ENCODE measurements at places on chromosomes 3 and 15.

GRCh38 chr3:100465892-100466777 lies 26.3 kb upstream of the TMEM45A start:
- DNase-seq: no peak

DNA sequence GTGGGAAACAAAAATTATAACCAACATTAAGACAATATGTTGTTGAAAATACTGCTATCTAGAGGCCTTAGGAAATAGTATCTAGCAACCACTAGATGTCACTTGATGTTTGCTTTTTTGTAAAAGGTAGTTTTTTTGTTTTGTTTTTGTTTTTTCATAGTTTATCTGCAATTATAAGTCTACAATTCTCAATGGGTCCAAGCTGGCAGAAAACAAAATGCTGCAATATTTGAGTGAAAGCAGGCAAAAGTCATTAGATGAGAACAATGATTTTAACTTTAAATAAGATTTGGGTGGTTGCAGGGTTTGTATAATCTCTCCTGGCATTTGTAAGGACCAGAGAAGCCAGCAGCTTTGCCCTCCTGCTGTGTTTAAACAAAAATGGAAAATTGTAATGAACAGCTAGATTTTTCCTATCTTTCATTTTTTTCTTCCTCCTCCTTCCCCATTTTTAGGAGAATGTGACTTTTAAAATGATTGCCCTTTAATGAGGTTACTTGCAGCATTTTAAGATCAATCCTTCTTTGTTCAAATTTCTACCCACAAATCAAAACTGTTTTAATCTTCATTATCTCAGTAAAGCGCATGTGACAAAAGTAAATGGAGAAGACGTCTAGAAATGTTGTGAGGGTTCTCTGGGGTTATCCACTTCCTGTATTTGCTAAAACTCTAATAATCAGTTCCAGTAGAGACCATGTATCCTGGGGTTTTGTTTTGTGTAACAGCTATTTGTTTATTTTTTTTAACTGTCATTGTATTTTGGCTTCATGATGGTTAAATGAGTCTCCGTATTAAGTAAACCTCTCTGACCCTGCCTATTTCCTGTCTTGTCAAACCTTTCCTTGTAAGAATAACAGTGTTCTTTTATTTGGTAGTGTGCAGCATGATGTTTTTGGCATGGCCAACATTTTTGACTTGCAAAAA lies 27.3 kb downstream of the DUT start:
- DNase-seq: peak; percentile 55

DNA sequence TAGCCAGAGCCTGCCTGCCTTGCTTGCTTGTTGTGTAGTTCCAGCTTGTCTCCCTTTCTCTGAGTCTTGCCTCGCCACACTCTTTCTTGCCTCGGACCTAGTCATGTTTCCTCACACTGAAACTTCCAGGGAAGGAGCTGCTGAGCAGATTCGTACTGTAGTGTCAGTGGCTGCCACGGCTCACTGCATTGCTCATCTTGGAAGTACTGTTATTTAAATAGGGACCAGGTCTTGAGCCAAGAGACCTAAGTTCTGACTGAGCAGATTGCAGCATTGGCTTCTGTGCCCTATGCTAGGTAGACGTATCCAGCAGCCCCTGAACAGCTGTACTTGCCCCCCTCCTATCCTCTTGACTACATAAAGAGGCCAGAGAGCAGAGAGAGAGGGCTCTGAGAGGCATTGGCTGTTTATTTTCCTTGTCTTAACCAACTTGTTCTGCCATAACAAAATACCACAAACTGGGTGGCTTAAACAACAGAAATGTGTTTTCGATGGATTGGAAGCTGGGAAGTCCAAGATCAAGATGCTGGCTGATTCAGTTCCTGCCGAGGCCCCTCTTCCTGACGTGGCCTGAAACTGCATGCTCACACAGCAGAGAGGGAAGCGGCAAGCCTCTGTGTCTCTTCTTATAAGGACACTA lies 5.8 kb upstream of the RARRES1 start:
- DNase-seq: no peak

DNA sequence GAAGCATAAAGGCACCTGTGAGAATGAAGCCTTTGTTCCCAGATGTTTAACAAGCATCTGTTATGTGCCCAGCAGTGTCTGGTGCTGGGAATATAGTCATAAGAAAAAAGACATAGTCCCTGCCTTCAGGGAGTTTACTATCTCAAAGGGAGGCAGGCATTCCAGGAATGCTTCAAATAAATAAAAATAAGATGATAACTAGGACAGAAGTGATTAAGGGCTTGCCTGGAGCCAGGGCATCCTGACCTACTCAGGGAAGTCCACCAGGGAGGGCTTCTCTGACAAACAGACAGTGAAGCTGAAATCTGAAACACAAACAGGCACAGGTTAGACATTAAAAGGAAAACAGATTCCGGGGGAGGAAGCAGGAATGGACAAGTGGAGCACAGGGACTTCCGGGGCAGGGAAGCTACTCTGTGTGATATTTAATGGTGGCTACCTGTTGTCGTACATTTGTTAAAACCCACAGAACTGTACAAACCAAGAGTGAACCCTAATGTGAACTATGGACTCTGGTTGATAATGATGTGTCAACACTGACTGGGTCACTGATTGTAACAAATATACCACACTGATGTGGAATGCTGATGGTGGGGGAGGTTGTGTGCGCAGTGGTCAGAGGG lies 53.3 kb downstream of the ITGB5 start:
- DNase-seq: peak; percentile 74

DNA sequence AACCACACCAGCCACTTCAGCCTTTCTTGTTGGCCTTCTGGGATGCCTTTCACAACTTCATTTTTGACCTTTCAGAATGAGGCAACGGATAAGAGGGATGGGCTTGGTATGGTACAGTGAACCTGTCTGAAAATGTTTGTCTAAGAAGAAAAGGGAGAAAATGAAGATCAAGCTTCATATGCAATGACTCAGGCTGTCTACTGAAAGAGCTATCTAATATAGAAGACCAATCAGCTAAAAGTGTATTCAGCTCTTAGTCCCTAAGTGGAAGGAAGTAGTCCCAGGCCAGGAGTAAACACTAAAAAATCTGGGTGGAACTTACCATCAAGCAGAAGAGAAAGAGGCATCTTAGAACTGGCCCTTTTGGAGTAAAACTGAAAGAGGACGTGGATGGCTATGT lies 12.2 kb upstream of the UPK1B start:
- DNase-seq: no peak

Data from amniotic epithelial cell (primary cell).